ENCODE measurements at places on chromosomes 11 and 22. TPM values are rescaled to one million over a fixed set of nuclear protein-coding genes. Genes with fewer than 3 reads are reported as not detected.

DNA sequence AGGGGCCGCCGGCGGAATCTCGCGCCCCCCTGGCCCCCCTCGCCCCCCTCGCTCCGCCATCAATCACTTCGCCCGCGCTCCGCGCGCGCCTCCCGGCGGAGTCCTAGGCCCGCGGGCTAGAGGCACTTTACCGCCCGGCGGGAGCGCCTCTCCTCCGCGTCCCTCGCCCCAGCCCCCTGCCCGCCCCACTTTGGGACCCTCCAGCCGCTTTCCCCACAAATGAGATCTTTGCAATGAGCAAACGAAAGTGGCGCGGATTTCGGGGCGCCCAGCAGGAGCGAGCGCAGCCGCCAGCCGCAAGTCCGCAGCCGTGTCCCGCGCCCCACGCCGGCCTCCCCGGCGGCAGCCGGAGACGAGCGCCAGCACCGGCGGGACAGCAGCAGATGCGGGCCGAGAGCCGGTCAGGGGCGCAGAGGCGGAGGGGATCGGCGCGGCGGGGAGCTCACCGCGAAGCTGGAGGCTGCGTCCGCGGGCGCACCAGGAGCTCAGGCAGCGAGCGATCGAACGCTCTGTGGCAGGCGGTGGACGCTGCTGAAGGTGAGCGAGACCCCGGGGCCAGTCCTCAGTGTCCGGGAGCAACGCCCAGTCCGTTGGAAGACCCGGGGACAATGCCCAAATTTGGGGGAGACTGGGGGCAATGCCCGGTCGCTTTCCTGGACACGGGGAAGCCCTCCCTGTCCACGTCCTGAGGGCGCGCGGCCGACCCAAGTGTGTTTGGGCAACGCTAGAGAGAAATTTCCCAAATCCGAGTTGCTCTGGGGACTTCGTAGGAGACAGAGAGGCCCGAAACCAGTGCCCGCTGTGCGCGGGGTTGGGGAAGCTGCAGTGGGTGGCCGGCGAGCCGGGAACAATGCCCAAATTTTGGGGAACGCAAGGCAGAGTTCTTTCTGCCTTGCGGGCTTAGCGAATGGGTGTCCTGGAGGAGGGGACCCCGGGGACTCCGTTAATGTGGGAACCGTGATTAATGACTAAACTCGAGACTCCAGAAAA, 1.5 kb upstream of the IGF2 start:
- no peak for DNase-seq

DNA sequence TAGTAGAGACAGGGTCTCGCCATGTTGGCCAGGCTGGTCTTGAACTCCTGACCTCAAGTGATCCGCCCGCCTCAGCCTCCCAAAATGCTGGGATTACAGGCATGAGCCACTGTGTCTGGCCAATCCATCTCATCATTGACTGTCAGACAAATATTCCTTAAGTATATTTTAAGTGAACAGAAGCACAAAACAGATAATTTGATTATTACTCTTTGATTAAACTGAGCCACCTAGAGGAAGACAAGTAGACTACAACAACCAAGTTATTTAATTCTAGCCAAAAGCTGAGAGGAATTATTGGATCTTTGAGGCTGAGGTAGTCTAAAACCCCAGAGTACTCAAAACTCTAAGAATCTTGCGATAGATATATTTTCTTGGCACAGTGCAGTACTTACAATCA, 1.2 kb downstream of the ACRV1 start:
- DNase-seq: no peak

DNA sequence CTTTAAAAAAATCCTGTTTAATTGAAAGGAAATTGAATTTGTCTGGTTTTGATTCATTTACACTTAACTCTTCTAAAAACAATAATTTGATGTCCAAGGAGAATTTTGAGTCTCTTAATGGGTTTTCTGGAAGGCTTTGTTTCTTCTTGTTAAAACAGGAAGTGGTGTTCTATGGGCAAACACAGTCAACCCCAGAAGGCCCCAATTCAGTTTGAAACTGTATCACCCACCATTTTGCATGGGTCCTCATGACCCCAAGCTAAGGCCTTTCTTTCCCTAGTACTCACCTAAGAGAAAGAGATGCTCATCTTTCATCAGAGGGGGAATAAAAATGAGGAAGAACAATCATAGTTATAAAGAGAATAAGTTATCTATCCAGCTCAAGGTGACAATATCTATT, 10.6 kb downstream of the FLI1 start:
- DNase-seq: no peak

- DNase-seq: peak; percentile 77
These were observed 41.8 kb downstream of the TST start for GRCh38 chr22:36977401-36977861.

- DNase-seq: no peak
These were observed 7.4 kb downstream of the CLNS1A start for GRCh38 chr11:77630157-77630710.

DNA sequence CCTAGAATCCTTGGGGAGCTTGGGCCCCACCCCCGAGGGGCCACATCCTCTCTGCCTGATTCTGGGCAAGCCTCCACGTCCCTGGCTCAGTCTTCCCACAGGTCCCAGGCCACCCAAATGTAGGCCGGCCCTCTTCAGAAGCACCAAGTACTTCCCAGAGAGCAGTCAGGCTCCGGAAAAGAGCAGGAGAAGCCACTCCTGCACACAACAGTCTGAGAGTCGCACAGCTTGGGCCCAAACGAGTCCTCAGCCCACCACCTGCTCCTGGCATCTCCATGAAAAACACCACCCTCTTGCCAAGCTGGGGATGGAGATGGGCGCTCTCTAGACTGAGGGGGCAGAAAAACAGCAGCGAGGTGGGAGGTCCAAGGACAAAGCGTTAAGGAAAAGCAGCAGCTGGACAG, 15.4 kb downstream of the EHD1 start:
- no peak for DNase-seq

DNA sequence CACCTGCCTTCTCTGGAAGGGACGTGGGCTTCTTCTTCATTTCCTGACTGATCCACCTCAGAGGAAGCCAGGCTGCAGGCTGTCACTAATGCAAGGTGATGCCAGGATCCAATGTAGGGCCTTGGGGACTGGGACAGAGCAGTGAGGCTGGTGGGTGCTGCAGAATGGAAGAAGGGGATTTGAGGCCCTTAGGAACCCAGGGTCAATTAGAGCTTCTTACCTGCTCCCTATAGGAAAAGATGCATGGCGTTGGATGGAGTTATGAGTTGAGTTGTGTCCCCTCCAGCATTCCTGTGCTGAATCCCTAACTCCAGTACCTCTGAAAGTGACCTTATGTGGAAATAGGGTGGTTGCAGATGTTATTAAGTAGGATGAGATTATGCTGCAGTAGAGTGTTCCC, 190.4 kb downstream of the MIAT start:
- DNase-seq: no peak

DNA sequence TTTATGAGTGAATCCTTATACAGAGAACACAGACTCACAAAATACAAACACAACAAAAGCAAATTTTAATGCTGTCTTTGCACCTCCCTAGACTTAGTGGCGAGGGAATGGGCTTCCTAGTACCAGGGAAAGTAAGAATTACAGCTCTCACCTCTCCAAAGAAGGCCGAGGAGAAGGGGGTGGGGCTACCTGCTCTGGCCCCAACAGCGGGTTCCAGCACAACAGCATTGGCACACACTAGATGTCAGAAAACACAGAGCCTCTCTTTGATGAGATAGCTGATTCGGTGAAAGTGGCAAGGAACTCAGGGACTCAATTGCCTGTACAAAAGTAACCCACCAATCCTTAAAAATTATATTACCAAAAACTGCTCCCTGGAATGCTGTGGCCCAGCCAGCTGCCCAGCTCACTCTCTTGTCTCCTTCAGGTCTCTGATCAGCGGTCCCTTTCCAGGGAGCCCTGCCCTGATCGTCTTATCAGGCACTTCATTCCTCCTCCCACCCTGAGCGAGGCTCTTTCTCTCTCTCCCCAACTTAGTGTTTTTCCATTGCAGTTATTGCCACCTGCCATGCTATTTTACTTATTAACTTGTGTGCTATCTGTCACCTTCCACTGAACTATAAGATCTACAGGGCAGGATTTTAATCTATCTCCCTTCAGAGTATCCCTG, 30.7 kb downstream of the SPON1 start:
- DNase-seq: no peak

- no peak for DNase-seq
These were observed 839.8 kb upstream of the CNTN5 start for GRCh38 chr11:98180921-98181320.

DNA sequence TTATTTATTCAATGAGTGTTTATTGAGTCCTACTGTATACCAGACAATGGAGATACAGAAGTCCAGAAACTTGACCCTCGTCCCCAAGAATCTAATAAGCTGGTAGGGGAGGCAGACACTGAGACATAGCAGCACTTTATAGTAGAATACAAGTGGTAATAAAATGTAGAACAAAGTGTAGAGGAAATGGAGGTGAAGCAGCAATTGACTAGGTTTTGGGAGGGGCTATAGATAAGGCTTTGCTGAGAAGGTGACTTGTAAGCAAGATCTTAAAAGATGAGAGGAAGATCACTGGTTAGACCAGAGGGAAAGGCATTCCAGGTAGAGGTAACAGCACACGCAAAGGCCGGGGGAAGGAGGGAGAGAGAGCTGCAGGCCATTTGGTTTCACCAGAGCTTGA, 57.3 kb downstream of the ZBTB16 start:
- DNase-seq: no peak

The OR2D2 gene
- total RNA-seq: not detected

The FOLR2 gene
- total RNA-seq: 1.0 TPM

The MEI1 gene
- 62.8 TPM for total RNA-seq

The SPI1 gene
- total RNA-seq: 4.7 TPM

The NTM gene
- not detected for total RNA-seq

The KREMEN1 gene
- total RNA-seq: not detected

All from naive thymus-derived CD8-positive, alpha-beta T cell (primary cell).